Camera-type eye (tissue), 1 donor: ENCODE measurements at places on chromosomes 3 and 15. TPM values are rescaled to one million over a fixed set of nuclear protein-coding genes. Genes with fewer than 3 reads are reported as not detected.

Gene ANKUB1
- total RNA-seq: not detected

Gene STRIT1
- total RNA-seq: not detected

Gene SNTN
- not detected for total RNA-seq

Gene COPS2
- total RNA-seq: 91.7 TPM

Gene LAMB2
- 450 TPM for total RNA-seq

Gene INKA1
- total RNA-seq: 3.4 TPM
